ENCODE measurements at places on chromosomes 4 and X. TPM values are rescaled to one million over a fixed set of nuclear protein-coding genes. Genes with fewer than 3 reads are reported as not detected.

GRCh38 chr4:123505095-123506010 lies 108.8 kb downstream of the SPRY1 start:
- DNase-seq = peak; percentile 67

DNA sequence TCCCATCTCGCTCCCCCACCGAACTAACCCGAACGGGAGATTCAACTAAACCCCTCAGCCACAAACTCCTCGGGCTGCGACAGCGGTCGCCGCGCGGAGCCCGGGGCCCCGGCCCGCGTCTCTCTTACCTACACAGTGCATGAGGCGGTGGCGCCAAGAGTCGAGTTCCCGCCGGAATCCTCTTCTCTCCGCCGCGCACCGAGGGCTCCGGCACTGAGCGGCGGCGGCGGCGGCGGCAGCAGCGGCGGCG lies 160 bp downstream of the LCORL start:
- DNase-seq = no peak

DNA sequence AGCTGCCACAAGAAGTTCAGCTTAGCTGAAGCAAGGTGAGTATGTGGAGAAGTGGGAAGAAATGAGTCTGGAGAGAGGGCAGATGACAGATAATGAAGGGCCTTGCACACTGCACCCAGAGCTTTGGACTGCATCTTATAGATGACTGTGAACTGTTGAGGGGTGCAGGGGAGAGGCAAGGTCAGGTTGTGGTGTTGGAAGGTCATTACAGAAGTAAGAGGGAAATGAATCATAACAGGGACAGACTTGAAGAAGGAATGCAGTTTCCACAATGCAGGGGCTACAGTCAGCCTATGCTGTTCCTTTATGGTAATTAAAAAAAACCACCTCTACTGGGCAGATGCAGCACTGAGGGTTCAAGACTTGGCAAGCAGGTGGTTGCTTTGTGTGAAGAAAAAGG lies 4.8 kb upstream of the IGFBP7 start:
- DNase-seq = no peak

The STK32B gene
- 1.4 TPM for total RNA-seq

- peak; percentile 30 for DNase-seq
Observed at GRCh38 chr4:81214881-81215868, at the start of gene PRKG2. PRKG2 (minus strand) TSS chr4:81215222; CDS start chr4:81205047, 10,175 bp downstream.

- DNase-seq = peak; percentile 37
Observed at GRCh38 chrX:151902813-151903591, 9.7 kb upstream of the MAGEA4 start.

- DNase-seq = no peak
Observed at GRCh38 chr4:168852387-168852786, 157.7 kb downstream of the CBR4 start.

GRCh38 chrX:155757046-155757759 lies 123.9 kb upstream of the VAMP7 start:
- DNase-seq = no peak

The DUSP21 gene
- total RNA-seq = not detected

GRCh38 chr4:145888393-145888792 lies 50.2 kb downstream of the ZNF827 start:
- no peak for DNase-seq

DNA sequence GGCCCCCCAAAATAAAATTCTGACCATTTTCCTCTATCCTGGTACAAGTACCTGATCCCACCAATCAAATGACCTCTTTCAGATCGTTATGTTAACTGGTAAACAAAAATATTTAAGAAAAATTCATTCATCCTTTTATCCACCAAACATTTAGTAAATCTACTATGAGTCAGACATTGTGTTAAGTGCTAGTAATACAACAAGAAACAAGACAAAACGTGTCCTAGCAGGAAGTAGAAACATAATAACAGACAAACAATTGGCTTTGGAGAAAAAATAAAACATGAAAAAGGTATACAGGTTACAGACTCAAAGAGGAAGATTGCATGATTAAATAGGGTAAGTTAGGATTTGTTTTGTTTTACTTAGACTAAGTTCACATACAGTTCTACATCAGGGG lies 43.7 kb downstream of the ANTXR2 start:
- DNase-seq = no peak

DNA sequence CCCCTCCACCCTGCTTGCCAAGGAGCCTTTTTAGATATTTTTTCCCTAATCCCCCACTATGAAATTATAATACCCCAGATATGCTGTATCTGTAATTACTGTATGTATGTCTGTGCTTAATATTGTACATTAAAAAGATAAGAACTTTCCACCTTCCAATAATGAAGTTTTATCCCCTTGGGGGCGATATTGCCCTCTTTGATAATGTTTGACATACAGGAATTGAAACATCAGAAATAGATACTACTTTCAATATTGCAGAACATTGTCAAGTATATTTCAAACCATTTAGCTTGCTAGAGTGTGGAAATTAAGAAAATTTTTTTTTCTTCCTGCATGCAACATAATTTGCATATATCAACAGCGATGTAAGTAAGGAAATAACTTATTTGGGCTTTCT lies 58.9 kb downstream of the NAF1 start:
- DNase-seq = no peak

DNA sequence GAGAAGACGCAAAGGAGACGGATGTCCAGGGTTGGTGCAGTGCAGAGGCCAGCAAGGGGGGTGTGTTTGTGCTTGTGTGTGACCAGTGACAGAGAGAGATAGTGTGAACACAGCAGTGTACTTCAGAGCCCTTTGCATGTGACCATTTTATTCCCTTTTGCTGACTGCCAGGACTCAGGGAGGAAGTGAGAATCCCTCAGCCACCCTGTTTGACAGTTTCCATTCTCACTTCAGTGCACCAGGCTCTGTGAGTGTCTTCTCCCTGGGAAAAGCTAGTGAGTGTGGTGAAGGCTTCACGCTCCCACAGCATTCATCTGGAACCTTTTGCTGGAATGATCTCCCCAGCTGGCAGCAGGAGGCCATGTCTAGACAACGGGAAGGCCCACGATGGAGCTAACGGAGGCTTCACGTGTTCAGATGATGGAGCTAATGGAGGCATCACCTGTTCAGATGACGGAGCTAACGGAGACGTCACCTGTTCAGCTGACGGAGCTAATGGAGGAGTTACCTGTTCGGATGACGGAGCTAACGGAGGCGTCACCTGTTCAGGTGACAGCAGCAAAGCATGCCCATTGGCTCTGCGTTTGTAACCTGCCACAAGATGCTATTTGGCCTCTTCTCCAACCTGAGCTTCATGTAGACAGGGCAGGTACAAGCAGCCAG lies 195.4 kb downstream of the AFAP1 start:
- no peak for DNase-seq

- no peak for DNase-seq
Observed at GRCh38 chr4:138178566-138178965, 63.6 kb downstream of the SLC7A11 start.

GRCh38 chr4:182206266-182206665 lies 36.9 kb upstream of the TENM3 start:
- DNase-seq = no peak

The CT47B1 gene
- total RNA-seq = not detected

DNA sequence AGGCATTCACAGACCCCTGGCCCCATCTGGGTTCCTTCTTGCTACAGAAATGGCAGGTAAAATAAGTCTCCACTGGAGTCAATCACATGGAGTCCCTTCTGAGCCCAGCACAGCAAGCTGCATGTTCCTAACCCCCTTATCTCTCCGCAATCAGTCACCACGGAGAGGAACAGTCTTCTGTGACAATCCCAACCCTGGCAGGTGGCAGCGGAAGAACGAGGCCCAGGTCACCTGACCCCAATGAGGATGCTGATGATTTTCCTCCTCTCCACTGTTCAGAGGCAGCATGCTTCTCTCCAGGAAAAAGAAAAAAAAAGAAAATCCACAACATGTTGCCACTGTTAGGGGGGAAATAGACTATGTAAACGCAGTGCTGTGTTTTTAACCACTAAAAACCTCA lies 50.1 kb downstream of the TSPAN5 start:
- no peak for DNase-seq

GRCh38 chrX:152204919-152205318 lies 66.5 kb upstream of the MAGEA10 start:
- DNase-seq = no peak

- DNase-seq = no peak
Observed at GRCh38 chr4:7960790-7961655, 21.4 kb upstream of the AFAP1 start.

GRCh38 chr4:62191451-62192240 lies 991.5 kb downstream of the ADGRL3 start:
- DNase-seq = no peak

DNA sequence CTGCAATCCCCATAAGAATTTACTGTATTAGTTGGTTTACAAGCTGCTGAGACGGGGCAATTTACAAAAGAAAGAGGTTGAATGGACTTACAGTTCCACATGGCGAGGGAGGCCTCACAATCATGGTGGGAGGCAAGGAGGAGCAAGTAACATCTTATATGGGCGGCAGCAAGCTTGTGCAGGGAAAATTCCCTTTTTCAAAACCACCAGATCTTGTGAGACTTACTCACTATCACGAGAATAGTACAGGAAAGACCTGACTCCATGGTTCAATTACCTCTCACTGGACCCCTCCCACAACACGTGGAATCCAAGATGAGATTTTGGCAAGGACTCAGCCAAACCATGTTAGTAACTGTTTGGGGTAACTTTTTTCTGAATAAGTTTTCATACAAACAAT lies 1.8 kb upstream of the SPATA18 start:
- DNase-seq = no peak

The CORIN gene
- total RNA-seq = 106 TPM

DNA sequence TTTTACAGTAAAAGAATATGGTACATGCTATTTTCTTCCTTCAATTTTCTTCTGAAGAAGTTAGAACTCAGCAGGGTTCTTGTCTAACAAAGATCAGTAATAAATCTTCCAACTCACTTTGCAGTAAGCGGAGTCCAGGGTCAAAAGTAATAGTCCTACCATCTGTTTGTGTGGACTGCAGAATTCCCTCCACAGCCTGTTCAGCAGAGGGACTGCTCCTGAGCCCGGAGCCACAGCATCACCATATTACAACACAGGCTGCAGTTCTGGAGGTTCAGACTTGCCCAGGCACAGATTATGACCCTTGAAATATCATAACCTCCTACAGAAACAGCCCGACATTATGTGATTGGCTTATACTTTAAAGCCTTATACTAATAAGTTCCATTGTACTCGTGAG lies 10.3 kb downstream of the FHDC1 start:
- no peak for DNase-seq

All from left cardiac atrium (tissue), 4 donors.